ENCODE measurements at places on chromosomes 6 and 20.

- no peak for DNase-seq
Measured at GRCh38 chr6:78594668-78595066, 272.7 kb upstream of the IRAK1BP1 start.

GRCh38 chr6:34383161-34383631 lies 9.3 kb downstream of the NUDT3 start:
- DNase-seq = no peak

GRCh38 chr6:105920071-105920470 lies 166.1 kb upstream of the PRDM1 start:
- DNase-seq = no peak

- no peak for DNase-seq
Measured at GRCh38 chr6:74459260-74459659, 746.6 kb downstream of the COL12A1 start.

DNA sequence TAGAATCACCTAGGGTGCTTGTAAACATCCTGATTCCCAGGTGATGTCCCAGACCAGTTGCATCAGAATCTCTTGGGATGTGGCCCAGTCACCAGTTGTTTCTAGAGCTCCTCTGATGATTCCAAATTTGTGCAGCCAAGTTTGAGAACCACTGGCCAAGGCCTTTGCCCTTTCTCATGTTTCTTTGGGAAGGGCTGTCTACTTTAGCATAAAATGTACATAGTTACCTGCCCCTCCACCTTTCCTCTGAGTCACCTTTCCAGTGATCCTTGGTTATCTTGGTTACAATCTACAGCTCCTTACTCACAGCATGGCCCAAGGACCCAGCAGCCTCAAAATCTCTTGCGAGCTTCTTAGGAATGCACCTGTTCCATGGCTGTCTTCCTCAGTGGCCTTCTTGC lies 266.4 kb upstream of the PRND start:
- DNase-seq = no peak

GRCh38 chr20:44780226-44780625 lies 30.1 kb downstream of the RIMS4 start:
- no peak for DNase-seq

GRCh38 chr6:139474145-139475108 lies 100.0 kb upstream of the CITED2 start:
- peak; percentile 14 for DNase-seq

GRCh38 chr6:84052204-84052882 lies 18.8 kb downstream of the MRAP2 start:
- DNase-seq = peak; percentile 92

DNA sequence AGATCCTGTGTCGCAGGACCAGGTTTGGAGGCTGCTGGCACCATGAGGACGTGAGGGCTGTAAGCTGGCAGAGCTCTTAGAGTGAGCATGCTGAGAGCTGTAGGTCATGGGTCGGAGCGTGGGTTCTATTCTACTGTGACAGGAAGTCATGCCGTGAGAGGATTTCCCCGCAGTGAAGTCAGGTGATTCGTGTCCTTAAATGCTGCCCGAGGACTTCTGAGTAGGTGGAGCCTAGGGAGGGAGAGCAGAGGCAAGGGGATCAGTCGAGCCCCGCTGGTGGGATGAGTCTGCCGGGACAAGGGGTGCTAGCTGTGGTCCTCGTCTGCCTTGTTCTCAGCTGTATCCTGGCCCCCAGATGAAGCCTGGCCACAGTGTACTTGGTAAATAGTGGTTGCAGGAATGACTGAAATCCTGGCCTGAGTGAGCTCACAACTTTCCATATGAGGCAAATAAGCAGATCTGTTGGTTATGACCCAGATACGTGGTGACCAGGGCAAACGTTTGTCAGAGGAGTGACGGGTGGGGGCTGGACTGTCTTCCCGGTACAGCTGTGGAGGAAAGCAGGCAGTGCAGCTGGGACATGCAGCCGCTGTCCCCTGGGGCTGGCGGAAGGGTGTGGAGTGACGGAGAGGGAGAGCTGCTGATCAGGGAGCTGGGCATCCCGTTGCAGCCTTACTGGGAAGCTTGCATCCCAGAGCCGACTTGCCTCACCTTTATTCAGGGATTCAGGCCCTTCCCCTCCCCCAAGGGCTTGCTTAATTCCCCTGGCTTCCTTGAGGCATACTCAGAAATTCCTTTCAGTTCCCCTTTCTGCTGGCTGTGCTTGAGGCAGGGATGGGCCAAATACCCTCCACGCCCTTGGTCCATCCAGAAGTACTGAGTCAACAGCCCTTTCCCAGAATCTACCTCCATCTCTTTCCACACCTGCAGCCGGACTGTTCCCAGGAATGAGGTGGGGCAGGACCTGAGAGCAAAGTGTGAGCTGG lies 250.9 kb upstream of the RREB1 start:
- no peak for DNase-seq

DNA sequence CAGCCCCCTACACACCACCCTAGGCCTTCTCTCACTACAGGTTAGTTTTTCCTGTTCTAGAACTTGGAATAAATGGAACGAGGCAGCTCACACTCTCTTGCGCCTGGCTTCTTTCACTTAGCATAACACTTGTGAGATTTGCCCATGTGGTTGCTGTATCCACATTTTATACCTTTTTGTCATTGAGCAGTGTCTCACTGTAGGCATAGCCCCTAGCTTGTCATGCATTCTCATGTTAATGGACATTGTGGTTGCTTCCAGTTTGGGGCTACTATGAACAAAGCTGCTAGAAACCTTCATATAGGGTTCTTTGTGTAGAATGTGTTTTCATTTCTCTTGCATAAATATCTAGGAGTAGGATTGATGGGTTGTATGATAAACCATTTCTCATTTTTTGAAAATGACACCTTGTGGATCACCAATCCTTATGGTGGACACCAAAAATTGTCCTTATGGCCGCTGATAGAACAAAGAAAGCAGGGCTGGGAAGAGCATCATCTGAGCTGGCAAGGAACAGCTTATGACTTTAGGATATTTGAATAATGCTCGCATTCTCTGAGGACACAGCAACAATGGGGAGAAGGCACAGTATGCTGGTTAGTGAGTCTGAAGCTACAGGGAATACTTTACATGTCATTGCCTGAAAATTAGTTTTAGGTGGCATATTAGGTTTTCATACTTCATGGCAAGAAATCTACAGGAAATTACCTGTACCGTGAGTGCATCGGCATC lies 9.8 kb upstream of the SLC22A23 start:
- no peak for DNase-seq

- DNase-seq = no peak
Measured at GRCh38 chr6:73460056-73460455, 1.5 kb upstream of the MTO1 start.

DNA sequence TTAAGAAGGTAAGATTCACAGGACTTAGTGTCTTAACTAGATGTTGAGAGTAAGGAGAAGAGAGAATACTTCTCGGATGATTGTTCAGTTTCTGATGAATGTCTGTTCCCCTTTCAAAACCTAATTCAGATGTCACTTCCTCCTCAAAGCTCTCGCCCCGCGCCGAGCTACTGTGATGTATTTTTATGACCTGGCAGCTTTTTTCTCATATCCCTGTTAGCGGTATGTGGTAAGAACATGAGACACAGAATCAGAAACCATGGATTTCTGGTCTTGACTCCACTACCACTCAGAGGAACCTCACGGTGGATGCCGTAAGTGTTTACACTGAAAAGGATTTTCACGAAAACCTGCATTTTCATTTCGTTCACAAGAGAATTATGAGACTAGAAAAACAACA lies 48.4 kb downstream of the CEP43 start:
- DNase-seq = no peak

Data from COR-L47 (cell line).